ENCODE measurements at places on chromosomes 12 and 14.

DNA sequence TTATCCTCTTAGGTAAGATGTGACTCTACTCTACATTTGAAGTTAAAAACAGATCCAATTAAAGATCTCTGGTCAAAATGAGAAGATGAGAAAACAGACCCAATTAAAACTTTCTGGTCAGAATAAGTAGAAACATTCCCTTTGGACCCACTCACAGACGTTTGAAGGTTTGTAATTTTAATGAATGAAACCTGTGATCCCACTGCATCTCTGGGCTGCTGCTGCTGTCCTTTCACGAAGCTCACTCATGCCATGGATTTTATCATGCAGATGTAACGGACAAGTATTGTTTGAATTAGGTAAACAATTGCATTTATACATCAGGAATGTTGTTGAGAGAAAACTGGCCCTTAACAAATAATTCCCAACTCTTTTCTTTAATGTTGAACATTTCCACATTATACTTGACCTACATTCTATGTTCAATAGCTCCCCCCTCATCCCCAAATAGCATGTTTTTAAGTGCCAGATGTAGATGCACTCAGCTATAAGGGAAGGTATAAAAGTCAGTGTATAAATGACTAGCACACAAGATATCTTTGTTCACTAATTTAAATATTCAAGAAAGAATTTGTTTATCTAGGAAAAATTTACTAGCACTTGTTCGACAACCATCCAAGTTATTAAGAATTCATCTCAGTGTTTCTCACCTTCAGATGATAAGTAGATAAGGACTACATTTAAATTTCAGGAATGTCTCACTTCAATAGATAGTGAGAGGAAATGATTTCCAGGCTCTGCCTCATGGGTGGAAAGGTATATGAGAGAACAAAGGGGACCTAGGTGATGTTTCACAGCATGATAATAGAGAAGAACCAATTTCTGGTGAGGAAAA, 202.3 kb upstream of the LMNTD1 start:
- no peak for DNase-seq

- peak; percentile 90 for DNase-seq
Observed at GRCh38 chr12:124914392-124915238, at the start of gene UBC. Gene UBC, minus strand, starts transcription at chr12:124914650. Its CDS starts 879 bp downstream, at chr12:124913771.

GRCh38 chr14:52724360-52724644, 5.7 kb upstream of the STYX start:
- no peak for DNase-seq

DNA sequence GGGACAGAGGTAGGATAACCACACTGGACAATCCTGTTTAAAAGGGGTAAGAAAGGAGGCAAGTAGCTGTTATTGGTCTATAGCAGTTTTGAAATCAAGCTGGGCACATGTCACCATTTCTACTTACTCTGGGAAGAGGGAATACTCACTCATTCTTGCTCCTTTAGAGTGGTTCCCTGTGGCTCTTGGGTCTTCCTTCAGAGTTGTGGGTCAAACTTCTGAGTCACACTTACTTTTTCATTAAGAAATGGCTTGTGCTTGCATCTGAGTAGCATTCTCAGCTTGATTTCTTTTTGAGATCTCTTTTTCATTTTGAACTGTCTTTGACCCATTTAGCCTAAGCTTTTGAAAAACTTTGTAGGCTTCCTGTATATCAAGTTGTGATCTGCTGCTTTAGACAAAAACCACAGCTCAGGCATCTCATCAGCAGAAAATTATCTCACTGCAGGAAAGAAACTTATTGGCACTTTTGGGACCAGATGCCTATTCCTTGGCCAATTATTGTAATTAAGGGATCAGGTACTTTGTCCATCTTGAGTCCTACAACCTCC, 122.2 kb downstream of the AEBP2 start:
- no peak for DNase-seq

DNA sequence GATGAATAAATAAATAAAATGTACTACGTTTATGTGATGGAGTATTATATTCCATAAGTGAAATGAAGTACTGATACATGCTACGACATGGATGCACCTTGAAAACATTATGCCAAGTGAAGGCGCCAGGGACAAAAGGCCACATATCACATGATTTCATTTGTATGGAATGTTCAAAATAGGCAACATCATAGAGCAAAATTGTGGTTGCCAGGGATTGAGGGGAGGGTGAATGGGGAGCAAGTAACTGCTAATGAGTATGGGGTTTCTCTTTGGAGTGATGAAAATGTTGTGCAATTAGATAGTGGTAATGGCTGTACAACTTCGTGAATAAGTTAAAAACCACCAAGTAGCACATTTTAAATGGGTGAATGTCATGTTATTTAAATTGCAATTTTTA, 132.8 kb downstream of the SLC38A4 start:
- DNase-seq: no peak

GRCh38 chr14:65462411-65462810, 49.9 kb downstream of the FUT8 start:
- peak; percentile 18 for DNase-seq

DNA sequence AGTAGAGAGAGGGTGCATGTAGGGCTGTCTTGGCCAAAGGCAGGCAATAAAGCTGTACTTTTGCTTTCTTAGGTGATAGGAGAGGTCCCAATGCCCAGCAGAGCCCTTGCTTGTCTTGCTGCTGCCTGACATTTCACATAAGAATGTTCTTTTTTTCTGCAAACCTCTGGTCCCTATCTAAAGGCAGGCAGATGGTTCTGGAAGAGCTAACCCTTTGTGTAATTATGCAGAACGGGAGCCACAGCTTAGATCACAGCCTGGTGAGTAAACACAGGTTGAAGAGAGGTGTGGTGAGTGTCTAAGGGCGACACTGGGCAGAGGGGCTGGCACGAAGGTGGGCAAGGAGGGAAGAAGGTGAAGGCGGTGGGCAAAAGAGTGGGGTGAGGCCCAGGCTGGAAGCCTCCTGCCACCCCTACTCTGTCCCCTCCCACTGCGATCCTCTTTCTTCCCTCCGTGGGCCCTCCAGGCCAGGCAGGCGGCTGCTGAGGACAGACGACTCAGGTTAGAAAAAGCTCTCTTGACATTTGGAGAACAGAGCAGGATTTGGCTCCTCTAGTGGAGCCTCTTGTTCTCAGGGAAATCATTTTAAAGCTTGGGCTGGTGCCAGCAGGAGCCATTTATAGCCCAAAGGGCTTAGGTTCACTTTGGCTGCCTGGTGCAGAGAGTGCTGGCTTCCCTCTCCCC, 42.8 kb downstream of the PRMT8 start:
- DNase-seq: no peak

DNA sequence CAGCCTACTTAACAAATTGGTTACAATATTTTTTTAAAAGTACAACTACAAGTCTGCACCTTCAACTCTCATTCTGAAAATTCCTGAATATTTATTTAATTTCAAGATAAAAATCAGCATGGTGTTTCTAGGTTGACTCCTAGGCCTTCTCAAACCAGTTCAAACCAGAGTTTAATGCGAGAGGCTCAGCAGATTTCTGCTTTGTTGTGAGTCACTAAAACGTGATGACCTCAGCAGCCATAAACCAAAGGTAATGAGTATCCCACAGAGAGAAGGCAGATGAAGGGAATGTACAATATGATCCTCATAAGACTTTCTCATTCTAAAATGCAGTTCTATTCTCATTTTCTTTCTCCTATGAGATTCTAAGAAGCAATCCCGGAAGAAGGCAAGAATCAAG, 1.5 kb downstream of the PRDM4 start:
- no peak for DNase-seq

DNA sequence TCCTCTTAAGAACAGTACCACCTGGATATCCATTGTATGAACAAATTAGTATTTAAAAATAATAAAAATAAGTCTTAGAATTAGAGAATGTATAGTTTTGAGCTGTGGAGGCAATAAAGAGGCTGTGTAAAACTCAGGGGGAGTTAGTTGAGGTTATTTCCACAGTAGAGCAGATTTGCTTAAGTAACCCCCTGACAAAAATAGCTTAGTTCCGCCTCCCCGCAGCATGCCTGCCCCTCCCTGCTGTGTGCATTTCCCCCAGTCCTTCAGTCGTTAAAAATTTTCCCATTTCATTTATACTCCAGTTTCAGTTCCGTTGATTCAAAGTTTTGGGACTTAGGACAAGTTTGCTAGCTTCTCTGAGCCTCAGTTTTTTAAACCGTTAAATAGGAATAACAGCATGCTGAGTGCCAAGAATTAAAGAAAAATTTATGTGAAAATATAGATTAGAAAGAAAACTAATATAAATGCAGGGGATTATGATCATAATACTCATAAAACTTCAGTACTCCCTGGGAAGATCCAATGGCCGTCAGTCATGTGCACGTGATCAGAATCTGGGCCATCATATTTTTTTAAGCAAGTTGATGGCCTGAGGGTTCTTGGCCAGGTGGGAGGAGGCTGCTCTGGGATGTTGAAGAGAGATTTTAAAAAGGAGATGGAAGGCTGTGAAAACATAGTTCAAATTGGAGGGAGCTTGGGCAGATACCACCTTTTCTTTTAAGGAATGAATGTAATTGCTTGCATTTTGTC, 14.5 kb upstream of the SLC38A2 start:
- peak; percentile 27 for DNase-seq

DNA sequence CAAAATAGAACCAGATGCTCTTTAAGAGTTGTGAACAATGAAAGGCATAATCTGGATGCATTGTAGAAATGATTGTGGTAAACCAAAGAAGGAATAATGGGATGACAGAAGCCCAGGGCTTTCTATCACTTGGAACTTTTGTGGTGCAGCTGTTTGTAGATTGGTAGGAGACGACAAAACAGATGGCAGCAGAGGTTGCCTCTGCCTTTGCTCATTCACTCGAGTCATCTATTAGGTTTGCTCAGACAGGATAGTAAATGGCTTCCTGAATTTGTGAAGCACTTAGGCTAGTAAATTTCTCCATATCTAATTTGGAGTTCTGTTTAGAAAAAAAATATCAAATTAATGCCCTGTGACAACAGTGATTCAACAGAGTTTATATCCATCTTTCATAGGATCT, 78.4 kb downstream of the FGD4 start:
- no peak for DNase-seq

- DNase-seq: no peak
Observed at GRCh38 chr12:104736307-104736706, 221.8 kb downstream of the SLC41A2 start.

DNA sequence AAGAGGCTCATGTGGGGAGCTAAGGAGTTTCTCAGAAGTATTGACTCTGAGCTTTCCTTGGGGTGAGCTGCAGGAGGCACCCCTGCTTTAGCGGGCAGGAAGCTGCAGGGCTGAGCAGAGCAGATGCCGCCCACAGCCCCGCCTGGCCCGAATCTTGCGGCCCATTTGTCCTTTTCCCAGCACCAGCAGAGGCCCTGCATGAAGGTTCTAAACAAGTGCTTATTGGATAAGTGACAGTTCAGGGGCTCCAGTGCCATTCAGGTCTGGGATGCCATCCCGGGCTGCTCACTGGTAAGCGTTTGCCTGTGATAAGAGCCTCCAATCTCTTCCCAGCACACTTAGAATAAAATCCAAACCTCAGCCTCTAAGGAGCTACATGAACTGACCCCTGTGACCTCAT, 11.4 kb downstream of the RILPL1 start:
- DNase-seq: no peak

DNA sequence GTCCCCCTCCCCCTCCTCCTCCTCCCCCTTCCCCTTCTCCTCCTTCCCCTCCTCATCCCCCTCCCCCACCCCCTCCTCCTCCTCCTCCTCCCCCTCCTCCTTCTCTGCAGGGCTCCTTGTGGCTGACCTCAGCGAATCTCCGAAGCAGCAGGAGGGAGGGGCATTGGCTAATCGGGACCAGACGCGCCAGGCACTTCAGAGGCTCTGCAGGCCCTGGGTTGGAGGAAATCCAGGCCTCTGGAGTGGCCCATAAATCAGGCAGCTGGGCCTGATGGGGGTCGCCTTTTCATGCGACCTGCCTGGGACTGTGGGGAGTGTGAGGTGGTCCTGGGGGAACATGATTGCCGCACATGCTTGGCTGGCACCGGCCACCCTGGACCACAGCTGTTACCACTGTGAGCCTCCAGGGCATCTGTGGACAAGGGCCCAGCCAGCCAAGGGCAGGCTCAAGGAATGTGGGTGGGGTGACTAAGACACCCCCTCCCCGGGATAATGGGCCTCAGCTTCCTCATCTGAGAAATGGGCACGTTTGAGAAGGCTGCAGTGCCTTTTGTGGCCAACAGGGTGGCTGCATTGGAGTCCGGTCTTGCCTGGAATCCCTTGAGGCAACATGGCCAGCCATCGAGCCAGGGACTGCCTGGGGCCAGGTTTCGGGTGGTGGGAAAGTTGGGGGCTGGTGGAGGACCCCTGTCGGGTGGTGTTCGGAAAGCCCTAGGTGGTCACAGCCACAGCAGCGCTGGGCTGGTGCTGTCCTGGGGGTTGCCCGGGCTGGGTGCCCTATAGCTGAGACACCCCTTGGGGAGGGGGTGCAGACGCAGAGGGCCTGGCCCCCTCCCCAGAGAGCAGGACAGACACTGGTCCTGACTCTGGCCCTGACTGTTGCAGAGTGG, 12.0 kb downstream of the KIF26A start:
- no peak for DNase-seq

GRCh38 chr12:66282244-66282643, 20.0 kb upstream of the HELB start:
- no peak for DNase-seq

GRCh38 chr12:14874882-14875281, 10.8 kb downstream of the MGP start:
- no peak for DNase-seq

GRCh38 chr14:61468063-61468825, 146.9 kb downstream of the PRKCH start:
- no peak for DNase-seq

GRCh38 chr12:45235087-45236025, 19.5 kb downstream of the ANO6 start:
- DNase-seq: no peak

DNA sequence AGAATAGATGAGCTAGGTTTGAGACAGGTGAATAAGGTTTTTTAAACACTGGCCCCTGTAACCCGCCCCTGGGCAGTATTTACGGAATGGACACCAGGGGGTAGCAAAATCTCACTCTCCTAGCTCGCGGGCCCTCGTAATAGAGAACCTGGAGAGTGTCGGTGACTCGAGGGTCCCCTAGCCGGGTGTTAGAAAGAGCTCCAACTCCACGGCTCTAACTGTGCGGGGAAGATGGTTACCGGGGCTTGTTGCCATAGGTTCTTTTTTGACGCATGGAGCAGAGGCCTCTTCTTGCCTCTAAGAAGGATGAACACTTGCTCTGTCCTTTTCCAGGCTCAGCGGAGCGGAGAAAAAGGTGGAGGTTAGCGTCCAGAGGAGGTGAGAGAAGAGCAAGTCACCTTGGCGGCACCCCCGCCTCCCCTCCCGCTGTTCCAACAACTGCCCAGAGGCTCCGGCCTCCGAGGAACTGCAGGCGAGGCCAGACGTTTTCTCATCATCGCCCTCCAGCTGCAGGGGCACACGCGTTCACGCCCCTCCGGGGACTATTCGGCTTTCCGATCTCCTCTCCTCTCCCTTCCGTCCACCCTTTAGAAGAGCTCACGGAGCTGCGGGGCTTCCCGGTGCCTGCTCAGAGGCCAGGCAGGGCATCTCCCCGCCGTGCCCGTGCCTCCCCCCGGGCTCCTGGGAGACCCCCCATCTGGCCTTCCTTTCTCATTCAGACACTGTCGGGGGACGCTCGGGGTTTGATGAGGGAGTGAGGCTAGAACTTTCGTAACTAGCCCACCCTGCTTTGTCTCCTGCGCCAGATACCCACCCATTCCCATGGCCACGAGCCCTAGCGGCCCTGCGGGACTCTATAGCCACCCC, 1.4 kb upstream of the ARHGEF40 start:
- peak; percentile 53 for DNase-seq

All from activated naive CD8-positive, alpha-beta T cell treated with anti-CD3 and anti-CD28 coated beads, Interleukin-2, amount 50 U/mL, for 24 hours (primary cell).